Activated T-helper 1 cell treated with anti-CD3 and anti-CD28 coated beads, Interleukin-2, amount 50 U/mL, for 16 hours (primary cell): ENCODE measurements at places on chromosomes 13 and 19.

DNA sequence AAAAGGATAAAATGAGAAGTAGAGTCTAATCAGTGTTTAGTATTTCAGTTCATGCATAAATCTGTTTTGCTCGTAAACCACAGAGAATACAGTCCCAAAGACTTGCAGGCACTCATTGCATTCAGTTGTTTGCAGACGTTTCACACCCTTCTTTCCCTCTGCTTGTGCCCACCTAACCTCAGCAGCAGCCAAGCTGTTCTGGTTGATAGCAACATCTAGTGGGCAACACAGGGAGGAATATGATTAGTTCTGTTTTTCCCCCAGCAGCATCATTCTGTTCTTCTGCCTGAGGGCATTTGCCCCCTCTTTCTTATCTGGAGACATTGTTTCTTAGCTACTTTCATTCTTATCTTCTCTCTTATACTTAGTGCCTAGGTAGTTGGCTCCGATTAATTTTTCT is 135.6 kb downstream of the PAN3 start:
- DNase-seq: no peak

DNA sequence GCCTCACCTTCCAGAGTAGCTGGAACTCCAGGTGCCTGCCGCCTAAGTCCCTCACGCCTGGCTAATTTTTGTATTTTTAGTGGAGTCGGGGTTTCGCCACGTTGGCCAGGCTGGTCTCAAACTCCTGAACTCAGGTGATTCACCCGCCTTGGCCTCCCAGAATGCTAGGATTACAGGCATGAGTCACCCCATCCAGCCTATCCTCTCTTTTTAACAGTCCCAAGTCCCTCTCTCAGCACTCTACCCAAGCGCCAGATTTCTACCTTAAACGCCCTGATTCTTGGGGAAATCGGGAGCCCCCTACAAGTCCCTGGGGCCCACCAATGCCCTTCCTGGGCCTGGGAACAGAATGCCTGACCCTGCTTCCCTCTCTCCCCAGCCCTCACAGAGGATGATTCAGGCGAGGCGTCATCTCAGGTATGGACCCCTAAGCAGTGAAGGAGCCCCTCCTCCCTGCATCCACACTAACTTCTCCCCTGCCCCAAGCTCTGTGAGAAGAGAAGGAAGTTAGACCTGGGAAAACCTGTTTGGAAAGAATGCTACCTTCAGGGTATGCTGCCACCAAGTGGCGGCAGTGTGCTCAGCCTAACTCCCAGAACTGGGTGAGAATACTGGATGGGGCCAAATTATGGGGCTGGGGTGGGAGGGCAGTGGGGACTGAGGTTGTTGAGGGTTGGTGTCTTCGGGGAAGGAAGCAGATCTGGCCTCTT is 20.8 kb upstream of the EBI3 start:
- no peak for DNase-seq

DNA sequence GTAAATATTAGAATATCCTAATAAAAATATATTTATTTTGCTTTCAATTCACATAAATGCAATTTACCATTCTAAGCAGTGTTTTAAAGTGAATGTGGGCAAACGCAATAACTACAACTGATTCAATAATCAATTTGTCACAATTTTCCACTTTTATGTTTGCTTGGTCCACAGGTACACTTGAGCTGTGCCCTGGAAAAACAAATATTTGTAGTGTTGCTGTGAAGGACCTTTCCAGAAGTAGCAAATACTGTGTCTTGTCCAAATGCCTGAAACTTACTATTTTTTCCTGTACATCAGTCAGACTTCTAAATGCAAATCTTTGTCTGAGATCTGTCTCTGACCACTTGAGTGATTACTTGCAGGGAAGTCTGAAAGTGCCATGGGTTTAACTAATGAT is 845.8 kb upstream of the SLITRK5 start:
- no peak for DNase-seq

- DNase-seq: no peak
These were observed 1193.0 kb downstream of the UQCRFS1 start for GRCh38 chr19:28019901-28020300.

- no peak for DNase-seq
These were observed 497.8 kb downstream of the UQCRFS1 start for GRCh38 chr19:28715157-28715556.
